ENCODE measurements at places on chromosomes 2 and 18.

DNA sequence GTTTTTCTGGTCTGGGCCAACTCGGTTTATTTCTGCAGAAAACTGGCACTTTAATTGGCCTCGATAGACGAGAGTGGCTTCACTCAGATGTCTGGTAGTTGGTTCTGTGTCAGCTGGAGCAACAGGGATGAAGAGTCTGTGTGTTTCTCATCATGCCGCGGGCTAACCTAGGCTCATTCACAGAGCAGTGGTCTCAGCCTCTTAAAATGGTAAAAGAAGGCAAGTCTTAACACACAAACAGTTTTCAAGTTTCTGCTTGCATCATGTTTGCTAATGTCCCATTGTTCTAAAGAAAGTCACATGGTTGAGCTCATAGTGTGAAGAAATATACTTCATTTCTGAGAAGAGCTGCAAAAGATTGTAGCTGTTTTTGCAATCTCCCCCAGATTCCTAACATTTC lies 37.5 kb upstream of the ANXA4 start:
- no peak for DNase-seq

GRCh38 chr2:24566630-24567029 lies 75.6 kb downstream of the NCOA1 start:
- no peak for DNase-seq

GRCh38 chr2:59029058-59029457 lies 787.9 kb upstream of the FANCL start:
- no peak for DNase-seq

GRCh38 chr2:95272299-95272751 lies 1.9 kb upstream of the PROM2 start:
- DNase-seq = no peak

GRCh38 chr18:24014062-24014985 lies at the start of gene TTC39C:
Gene TTC39C, plus strand, starts transcription at chr18:24014754. Its CDS starts 118 bp downstream, at chr18:24014872.
- peak; percentile 43 for DNase-seq

- no peak for DNase-seq
These were observed 38.5 kb downstream of the PSMG2 start for GRCh38 chr18:12741351-12741750.

DNA sequence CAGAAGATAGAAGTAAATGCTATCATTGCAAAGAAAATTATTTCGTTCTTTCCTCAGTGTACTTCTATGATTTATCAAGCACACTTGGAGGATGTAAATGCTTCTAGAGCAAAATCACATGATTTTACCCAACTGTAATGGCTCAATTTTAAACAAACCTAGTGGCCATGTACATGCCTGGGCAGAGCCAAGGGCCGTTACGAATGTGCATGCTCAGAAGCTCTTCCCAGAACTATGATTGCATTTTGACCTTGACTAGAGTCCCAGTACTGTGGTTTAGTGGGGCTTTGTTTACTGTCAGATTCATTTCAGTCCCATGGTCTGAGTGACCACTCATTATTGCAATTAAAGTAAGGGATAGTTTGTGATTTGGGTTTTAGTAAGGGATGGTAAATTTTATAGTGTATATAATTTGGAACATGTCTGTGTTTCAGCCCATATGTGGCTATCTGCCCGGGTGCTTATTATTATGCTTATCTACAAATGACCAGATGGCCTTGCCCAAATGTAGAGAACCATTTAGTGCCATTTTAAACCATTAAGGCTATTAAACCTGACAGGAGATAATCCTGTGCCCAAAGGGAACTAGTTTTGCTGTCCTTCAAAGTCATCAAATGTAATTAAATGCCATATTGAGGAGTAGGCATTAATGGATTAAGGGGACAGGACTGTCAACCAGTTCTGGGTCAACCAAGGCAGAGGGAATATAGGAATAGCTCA lies 239.1 kb downstream of the ICOS start:
- no peak for DNase-seq

DNA sequence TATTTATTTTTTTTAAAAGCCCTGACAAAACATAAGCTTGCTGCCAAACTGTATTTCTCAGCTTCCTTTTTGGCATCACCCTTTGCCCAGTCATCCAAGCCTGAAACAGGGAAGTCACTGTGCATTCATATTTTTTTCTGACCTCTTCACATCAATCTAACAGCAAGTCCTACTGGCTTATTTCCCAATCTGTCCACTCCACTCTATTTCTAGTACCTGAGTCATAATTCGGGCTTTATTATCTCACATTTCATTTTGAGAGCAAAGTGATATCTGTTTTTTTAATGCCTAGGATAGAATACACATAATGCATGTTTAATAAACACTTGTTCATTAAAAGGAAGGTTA lies 5.1 kb downstream of the HNMT start:
- no peak for DNase-seq

- no peak for DNase-seq
These were observed 111.6 kb downstream of the SMAD7 start for GRCh38 chr18:48838921-48839818.

- DNase-seq = no peak
These were observed 71.5 kb downstream of the LTBP1 start for GRCh38 chr2:33018271-33018670.

DNA sequence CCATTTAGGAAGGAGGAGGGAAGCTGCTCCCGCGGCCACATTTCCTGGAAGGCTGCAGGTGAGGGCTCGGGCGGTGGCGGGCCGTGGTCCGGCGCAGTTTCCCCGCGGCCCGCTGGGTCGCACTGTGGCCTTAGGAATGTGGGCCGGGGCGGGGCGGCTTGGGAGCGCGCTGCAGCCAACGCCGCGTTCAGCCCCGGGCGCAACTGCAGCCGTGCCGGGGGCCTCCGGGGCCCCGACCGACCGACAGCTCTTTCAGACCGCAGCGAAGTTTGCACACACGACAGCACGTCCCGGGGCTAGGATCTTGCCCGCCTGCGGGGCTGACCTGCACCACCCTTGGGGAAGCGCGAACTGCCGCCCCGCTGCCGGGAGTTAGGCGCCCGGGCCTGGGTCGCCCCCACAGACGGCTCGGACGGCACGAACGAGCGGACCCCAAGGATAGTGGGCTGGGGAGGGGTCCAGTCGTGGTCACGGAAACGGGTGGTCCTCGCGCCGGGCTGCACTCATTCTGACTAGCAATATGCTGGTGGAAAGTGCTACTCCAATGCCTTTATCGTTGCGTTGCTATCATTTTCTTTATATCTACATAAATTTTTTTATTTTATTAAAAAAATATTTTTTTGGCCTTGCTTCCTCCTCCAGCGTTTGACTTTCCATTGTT lies 69.9 kb upstream of the DLX2 start:
- peak; percentile 77 for DNase-seq

DNA sequence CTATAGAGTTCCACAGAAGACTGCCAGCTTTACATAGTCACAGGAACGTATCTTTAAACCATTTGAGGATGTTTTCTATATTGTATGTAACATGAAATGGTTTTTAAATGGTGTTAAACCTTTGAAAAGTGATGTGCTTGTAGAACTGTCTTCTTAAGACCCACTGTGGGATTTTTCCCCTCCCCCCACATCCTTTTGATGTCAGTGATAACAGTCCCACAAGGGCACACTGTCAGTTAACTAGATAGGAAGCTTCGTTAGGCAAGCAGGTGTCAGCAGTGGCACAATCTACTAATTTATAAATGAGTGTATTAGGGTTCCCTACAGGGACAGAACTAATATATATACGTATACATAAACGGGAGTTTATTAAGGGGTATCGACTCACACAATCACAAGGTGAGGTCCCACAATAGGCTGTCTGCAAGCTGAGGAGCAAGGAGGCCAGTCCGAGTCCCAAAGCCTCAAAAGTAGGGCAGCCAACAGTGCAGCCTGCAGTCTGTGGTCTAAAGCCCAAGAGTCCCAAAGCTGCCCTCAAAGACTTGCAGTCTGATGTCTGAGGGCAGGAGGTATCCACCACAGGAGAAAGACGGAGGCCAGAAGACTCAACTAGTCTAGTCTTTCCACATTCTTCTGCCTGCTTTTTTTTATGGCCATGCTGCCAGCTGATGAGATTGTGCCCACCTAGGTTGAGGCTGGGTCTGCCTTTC lies 23.8 kb upstream of the HNRNPLL start:
- no peak for DNase-seq

GRCh38 chr18:54928236-54928635 lies 31.0 kb downstream of the CCDC68 start:
- no peak for DNase-seq

DNA sequence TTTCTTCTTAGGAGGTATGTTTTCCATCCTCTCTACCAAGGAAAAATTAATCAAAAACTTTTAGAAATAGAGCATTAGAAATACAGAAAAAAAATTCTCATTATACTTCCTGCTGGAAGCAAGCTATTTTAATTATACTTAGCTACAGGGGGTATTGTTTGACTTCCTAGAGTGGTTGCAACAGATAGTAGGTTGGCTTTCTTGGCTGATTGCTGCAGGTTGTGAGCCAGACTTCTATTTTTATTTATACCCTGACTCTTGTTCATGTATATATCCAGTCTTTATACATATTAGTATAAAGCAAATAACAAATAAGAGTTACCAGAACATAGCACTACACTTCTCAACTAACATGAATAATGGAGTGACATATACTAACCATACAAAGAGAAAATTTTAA lies 460.8 kb upstream of the REG3G start:
- no peak for DNase-seq

DNA sequence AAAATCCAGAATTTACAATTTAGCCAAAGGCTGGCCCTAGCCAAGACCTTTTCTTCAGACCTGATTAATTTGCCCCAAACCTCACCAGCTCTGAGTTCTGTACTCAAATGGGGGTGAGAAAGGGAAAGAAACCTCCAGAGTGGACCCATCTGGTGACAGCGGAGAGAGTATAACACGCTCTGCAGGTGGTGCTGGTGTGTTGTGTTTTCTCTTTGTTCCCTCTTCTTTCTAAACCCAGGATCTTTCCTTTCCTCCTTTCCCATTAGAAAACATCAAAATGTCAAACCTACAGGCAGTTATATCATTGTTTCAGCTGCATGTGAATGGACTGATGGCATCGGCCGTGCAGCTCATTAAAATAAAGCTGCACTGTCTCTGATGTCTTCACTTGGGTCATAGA lies 253.2 kb upstream of the SP5 start:
- no peak for DNase-seq

DNA sequence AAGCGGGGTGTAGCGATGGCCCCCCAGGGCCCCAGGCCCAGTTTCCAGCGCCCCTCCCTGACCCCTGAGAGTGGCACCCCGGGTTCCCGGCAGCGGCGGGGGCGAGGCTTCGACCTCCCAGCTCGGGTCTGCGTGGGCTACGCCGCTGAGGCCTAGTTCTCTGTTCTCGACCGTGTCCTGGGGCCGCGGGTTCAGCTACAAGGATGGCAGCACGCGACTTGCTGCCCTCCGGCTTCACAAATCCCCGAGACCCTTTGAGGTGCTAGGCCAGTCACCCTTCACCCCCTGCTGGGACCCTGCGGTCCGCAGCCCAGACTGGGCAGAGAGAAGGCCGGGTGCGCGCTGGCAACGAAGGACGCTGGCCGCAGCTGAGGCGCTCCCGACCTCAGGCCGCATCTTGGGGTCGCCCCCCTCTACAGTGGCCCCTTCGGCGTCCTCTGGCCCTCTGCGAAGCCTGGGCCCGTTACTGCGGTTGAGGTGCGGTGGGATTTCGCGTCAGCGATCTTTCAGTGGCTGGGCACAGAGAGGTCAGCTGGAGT lies 1.2 kb downstream of the OTX1 start:
- no peak for DNase-seq

DNA sequence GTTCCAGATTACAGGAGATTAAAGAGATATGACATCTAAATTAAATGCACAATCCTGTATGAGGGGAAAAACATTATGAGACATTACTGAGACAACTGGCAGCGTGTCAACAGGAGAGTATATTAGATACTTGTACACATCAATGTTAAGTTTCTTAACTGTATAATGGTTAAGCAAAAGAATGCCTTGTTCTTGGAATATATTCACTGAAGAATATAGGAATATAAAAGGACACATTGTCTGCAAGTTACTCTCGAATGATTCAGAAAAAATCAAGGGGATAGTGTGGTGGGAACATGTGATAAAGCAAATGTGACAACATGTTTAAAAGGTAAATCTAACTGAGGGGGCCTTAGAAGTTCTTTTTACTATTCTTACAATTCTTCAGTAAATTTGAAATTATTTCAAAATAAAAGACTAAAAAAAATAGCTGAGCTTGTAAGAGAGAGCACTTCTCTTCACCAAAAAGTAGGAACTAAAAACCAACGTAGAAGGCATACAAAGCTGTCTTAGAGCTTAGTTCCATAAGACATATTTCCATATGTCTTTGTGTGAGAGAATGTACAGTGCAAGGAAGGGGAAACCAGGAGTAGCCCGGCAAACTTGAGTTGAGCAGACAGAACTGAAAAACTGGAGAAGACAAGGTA lies 7.5 kb downstream of the WDPCP start:
- DNase-seq = no peak
